CD4-positive, CD25-positive, alpha-beta regulatory T cell (primary cell): ENCODE measurements at places on chromosomes 7 and 10. TPM values are rescaled to one million over a fixed set of nuclear protein-coding genes. Genes with fewer than 3 reads are reported as not detected.

BEND7 gene
- 0.35 TPM for total RNA-seq

SOSTDC1 gene
- not detected for total RNA-seq

MINDY3 gene
- total RNA-seq = 37.1 TPM

ABCB4 gene
- not detected for total RNA-seq

CCDC3 gene
- total RNA-seq = 0.15 TPM

ENTPD1 gene
- total RNA-seq = 49.4 TPM

LUC7L2 gene
- total RNA-seq = 190 TPM

SEC61A2 gene
- 25.2 TPM for total RNA-seq

ELFN1 gene
- total RNA-seq = not detected

TMEM273 gene
- 7.9 TPM for total RNA-seq

SGPL1 gene
- 30.4 TPM for total RNA-seq

SUN3 gene
- total RNA-seq = not detected

CCDC7 gene
- total RNA-seq = 73.6 TPM

ZNF248 gene
- total RNA-seq = 5.7 TPM

LIPN gene
- 0.44 TPM for total RNA-seq

AUTS2 gene
- total RNA-seq = 32.4 TPM

ZNF425 gene
- total RNA-seq = 0.35 TPM

NAT16 gene
- total RNA-seq = not detected

CRYGN gene
- total RNA-seq = 0.39 TPM

ADAMTS14 gene
- total RNA-seq = not detected

JMJD1C gene
- 222 TPM for total RNA-seq

INSYN2A gene
- not detected for total RNA-seq

C10orf67 gene
- 0.49 TPM for total RNA-seq

BTBD16 gene
- not detected for total RNA-seq

GATA3 gene
- total RNA-seq = 182 TPM

SMKR1 gene
- not detected for total RNA-seq

PLCE1 gene
- total RNA-seq = not detected

ARHGAP21 gene
- 53.0 TPM for total RNA-seq

UCMA gene
- total RNA-seq = not detected

GJD4 gene
- not detected for total RNA-seq

ELOVL3 gene
- total RNA-seq = not detected

ATP6V0A4 gene
- not detected for total RNA-seq

UPK3BL1 gene
- 119 TPM for total RNA-seq

SEM1 gene
- total RNA-seq = 20.4 TPM

KCNMA1 gene
- total RNA-seq = not detected

CHPF2 gene
- 38.8 TPM for total RNA-seq

SEMA3C gene
- 1.2 TPM for total RNA-seq

ACTL6B gene
- total RNA-seq = not detected

SGCE gene
- 1.5 TPM for total RNA-seq

CLDN3 gene
- not detected for total RNA-seq

AVPI1 gene
- total RNA-seq = 11.1 TPM

CH25H gene
- 1.6 TPM for total RNA-seq

MMP21 gene
- total RNA-seq = 0.59 TPM

FFAR4 gene
- total RNA-seq = not detected

HOXA10 gene
- total RNA-seq = 0.35 TPM

SLC39A12 gene
- not detected for total RNA-seq

OR2A42 gene
- 0.30 TPM for total RNA-seq

ALOX5 gene
- total RNA-seq = 1.2 TPM

KLF14 gene
- total RNA-seq = not detected

AHR gene
- 120 TPM for total RNA-seq
